ENCODE measurements at places on chromosomes 11 and 22.
A peak's percentile ranks its signal among the peaks of the same experiment; 100 is the strongest.

GRCh38 chr22:44686873-44687600 is 15.0 kb upstream of the PRR5 start:
- DNase-seq = no peak

- DNase-seq = no peak
These were observed 24.8 kb upstream of the SWAP70 start for GRCh38 chr11:9639099-9639498.

DNA sequence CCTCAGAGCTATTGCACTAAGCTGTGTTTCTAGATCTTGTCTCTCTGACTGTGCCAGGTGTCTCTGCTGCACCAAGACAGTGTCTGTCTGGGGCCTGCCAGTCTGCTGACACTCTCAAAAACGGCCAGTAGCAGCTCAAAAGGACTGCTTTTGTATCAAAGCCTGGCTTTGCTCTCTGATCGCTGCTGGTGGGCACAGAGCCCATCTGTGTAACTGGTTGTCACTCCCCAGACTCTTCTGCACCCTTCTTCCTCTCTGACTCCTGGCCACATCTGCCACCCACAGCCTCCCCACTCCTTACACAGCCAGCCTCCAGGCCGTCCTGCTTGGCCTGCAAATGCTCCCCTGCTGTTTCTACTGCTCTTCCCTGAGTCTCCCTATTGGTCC is 26.5 kb downstream of the MED15 start:
- no peak for DNase-seq

DNA sequence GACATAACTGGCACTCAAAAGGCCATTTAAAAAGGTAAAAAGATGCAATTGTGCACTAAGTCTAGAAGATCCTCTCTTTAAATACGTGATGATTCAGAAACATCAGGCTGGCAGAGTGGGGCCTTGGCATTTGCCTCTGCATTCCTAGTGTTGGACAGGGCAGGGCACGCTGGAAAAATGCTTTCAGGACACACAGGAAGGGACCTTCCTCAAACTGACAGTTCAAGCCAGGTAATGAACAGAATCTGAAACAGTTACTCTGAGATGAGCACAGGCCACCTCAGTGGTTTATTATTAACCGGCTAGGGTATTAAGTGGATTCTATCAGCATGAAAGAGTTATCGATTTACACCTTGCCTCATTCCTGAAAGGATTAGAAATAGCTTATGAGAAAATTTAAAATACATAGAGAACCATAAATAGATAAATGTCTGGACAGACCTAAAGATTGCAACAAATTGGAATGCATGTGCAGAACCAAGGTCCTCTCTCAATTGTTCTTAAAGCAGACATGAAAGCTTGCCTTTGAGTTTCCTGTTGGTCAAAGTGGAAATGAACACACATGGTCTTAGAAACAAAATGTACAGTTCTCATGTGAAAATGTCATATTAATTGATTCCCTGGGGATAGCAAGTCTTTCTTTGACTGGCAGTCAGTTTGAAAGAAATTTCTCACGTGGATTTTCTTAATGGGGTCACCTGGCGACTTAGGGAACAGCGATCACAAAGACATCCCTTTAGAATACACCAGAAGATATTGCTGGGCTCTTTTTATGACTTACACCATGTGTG is 21.5 kb upstream of the CSNK2A3 start:
- no peak for DNase-seq

DNA sequence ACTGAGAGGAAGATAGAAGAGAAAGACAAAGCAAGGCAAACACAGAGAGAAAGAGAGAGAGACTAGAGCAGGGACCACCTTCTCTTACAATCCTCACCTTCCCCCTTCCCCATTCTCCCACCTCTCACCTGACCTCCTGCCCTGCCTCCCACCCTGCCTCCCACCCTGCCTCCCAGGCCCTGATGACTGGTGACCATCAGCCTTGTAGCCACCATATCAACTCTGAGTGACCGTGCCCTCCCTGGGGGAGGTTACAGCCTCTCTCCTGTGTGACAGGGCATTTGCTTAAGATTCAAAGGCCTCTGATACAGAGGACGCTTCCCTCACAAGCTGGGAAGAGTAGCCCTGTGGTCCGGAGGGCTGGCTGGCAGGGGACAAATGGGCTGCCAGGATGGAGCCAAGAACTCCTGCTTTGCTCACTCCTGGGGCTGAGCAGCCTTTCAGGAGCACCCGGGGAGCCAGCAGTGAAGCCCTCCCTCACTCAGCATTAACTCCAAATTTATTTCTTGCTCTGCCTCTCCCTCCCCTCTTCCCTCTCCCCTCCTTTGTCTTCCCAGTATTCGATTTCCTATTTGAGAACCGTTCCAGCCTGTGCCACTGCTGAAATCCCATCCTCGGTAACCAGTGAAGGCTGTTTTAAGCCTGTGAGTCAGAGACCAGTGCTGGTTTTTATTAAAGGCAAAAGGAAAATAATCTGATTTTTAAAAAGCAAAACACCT is 125.2 kb upstream of the SYT13 start:
- DNase-seq = no peak

- peak; percentile 96 for DNase-seq
These were observed 17.9 kb downstream of the CRELD2 start for GRCh38 chr22:49936018-49936972.

GRCh38 chr22:45772743-45773142 is 101.1 kb downstream of the ATXN10 start:
- no peak for DNase-seq

- no peak for DNase-seq
These were observed 1.2 kb upstream of the CASTOR1 start for GRCh38 chr22:30290342-30291057.

DNA sequence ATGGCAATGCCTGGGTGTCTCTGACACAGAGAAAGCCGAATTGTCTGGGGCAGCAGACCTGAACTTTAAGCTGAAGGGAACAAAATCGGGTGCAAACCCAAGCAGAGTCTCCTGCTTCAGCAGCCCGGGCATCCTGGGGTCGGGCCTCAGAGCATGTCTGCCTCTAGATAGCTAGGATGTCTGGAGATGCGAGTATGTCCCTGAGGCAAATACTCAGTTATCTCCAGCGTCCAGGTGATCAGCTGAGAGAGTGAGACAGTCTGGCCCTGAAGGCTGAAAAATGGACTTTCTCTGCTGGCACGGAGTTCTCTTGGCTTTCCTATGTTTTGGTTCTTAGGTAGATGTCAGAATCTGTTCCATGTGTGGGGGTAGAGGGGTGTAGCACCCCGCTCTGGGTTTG is 3.3 kb downstream of the ADAMTS8 start:
- DNase-seq = no peak

DNA sequence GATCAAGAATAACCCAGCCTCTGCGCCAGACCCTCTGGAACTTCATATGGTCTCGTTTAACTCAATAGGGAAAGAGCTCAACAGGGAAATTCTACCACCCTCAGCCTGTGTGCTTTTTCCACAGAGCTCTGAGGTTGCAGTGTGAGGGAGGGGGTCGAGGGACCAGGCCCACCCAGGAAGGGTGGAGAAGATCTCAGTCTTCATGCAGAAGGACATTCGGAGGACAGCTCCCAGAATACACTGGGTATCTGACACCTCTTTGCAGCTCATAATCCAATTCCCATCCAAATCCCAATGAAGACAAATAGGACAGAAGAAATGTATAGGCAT is 56.6 kb downstream of the ST14 start:
- no peak for DNase-seq

GRCh38 chr11:88174709-88175568 is at the start of gene RAB38:
TSS of gene RAB38 (minus strand) at chr11:88175443. CDS start at chr11:88175384, 59 bp downstream.
- DNase-seq = no peak

GRCh38 chr22:48309115-48309705 is 1518.5 kb downstream of the BRD1 start:
- no peak for DNase-seq

DNA sequence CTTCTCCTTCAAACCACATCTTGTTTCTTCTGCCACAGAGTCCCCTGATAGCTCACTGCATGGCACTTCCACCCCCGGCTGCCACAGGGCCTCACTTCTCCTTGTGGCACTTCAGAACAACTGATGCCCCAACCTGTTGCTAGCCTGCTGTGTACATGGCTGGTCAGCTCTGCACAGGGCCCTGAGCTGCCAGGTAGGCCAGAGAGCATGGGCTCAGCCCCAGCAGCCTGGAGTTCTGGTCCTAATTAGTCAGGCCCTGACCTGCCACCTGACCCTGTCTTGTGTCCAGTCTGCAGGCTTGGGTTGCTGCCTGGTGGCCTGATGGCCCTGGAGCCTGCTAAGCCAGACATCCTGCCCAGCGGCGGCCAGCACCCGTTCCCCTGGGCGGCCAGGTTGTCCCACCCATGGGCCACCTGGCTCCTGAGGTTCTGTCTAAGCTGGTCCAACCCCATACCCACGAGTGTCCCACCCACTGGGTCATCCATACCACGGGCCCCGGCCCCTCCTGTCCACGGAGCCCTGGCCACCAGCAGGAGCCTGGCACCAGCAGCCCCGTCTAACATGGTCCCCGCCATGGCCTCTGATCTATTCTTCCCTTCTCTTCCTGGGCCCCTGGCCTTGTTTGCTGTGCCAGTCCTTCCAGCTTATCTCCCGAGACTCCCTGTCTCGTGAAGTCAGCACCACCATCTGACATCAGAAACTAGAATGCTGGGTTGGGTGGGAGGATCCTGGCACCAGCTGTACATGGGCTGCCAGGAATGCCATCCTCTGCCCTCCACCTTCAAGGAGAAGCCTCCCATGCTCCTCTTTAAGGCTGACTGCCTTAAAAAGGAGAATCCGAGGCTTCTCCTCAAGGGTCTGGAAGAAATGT is 3.1 kb upstream of the CERK start:
- DNase-seq = no peak

- no peak for DNase-seq
These were observed 5.9 kb downstream of the RANGAP1 start for GRCh38 chr22:41280065-41280464.

- no peak for DNase-seq
These were observed 42.6 kb upstream of the SHANK2 start for GRCh38 chr11:71294846-71295600.

DNA sequence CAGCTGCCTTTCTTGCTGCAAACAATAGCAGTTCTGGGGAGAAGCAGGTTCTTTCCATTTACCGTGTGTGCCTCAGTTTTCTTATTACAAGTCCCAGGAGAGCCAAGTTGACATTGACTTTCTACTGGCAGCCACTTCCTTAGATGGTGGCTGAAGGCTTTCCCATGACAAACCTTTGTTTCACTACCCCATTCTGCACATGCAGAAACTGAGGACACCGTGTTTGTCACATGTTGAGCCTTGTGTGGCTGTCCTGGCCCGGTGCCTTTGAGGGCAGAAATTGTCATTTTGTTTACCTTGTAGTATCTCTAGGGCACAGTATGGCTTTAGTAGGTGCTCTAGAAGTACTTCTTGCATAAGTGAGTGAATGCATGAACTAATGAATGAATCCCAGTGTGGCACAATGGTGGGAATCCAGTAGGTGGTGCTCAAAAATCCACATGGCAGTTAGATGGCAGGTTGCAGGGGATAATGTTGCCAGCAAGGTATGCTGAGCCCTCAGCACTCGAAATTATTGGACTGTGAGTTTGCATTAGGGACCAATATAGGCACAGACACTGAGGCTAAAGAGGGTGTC is 101.6 kb downstream of the CSNK2A3 start:
- no peak for DNase-seq

DNA sequence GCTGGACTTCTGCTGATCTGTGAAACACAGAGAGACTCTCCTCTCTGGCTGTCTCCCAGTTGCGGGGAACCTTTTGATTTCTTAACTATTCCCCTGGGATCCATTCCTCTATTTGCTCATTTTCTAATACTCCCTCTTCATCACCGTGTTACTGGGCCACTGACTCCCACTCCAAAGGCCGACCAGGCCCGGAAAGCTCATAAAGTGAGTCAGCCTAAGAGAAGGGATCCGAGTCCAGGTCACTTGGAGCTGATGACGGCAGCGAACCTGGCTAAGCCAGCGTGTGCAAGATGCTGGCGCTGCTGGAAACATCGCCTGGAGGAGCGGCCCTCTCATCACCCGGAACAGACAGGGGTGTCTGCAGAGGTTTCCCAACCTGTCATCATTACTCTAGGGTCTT is 112.8 kb downstream of the FBXO7 start:
- no peak for DNase-seq

GRCh38 chr11:77187776-77188632 is 60.0 kb downstream of the MYO7A start:
- peak; percentile 29 for DNase-seq

DNA sequence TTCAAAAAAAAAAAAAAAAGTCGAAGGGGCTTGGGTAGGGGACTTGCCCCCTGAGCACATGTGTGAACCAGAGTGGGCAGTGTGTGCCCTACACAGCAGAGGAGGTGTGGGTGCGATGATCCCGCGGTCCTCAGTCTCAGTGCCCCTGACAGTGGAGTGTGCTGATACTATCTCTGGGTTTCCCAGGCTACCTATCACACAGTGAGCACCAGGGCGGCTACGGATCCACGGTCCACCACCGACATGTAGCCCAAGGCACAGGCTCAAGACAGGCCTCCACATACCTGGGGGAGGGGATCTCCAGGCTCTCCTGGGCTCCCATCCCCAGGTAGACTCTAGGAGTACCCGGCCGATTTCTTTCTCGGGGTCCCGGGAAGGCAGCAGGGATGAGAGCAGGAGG is 9.1 kb downstream of the B3GAT1 start:
- DNase-seq = no peak

- DNase-seq = no peak
These were observed 31.0 kb downstream of the SYT7 start for GRCh38 chr11:61549662-61550568.

DNA sequence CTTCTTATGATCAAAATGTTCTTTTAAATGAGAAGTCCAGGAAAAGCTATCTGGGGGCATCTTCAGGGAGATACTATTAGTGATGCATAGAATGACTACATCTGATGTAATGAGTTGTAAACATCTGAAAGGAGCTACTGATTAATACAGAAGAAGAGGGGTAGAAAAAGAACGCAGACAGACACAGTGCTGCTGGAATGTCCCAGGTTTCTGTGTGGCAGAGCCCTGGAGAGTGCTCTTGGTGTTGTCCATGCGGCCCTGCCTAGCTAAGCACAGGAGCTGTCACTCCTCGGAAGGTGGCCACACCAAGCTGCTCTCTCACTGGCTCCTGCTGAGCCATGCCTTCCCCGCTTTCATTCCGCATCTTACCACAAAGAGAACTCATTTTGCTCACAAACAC is 768.8 kb downstream of the OPCML start:
- no peak for DNase-seq

DNA sequence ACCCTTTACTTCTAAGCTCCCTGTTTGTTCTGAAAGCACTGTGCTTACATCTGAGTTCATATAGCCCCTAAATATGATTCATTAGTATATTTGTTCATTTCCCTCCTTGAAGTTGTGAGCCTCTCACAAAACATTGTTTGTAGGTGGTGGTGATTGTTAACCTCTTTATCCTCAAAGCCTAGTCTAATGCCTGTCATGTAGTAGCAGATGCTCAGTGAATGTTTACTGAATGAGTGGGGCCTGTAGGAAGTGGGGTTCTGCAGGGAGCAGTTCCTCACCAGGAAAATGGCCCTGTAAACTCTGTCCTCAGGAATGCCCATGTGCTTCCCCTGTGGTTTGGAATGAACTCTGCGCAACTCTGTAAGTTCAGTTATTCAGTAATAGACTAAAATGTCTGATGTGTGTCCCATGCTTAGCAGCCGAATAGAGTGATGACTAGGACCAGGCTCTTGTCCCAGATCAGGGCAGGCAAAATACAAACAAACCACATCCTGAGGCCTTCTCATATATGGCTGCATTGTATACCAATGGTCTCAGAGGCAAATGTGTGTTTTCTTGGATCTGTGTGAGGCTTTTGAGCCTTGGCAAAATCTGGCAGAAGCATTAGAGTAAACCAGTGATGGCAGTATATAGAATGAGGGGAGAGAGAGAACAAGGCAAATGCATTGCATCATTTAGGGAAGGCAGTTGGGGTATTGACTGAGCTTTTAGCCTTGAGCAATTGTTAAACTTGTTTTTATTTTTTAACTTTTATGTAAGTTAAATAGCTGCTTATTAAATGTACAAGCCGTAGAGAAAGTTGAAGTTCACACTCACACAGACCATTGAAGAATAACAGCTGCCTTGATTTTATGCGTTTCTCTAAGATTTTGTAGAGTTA is 91.4 kb upstream of the BIRC3 start:
- DNase-seq = no peak

Measured in T-helper 22 cell (primary cell).